Cerebellar cortex (tissue), 1 donor: ENCODE measurements at places on chromosomes 6 and 20.

GRCh38 chr6:104984831-104985230, 27.9 kb downstream of the LIN28B start:
- no peak for DNase-seq

DNA sequence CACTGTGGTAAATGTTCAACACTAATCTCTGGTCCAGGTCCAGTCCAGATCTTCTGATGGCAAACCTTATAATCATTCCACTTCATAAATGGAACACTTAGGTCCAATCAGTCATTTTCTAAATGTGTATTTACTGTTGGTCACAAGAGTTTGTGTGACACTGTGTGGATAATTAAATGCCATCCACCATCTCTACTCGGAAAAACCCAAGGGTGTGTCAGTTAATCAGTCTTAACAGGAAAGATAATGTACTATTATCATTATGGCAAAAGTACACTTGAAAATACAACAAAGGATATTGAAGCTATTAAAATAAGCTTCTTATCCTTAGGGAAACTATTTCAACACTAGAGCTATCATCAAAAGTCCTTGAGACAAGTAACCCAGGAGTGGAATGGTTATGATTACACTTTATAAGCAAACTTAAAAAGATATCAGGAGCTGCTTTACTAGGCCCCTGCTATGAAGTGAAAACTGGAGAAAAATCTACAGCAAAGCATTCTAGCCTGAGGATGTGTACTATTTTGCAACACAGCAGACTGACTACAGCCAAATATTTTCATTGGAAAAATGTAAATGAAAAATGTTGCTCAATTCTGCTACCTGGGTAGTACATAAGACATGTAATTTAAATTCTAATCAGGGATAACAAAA, 227.9 kb downstream of the LAMA2 start:
- DNase-seq, result no peak

GRCh38 chr6:132481189-132481588, 31.7 kb downstream of the STX7 start:
- no peak for DNase-seq

DNA sequence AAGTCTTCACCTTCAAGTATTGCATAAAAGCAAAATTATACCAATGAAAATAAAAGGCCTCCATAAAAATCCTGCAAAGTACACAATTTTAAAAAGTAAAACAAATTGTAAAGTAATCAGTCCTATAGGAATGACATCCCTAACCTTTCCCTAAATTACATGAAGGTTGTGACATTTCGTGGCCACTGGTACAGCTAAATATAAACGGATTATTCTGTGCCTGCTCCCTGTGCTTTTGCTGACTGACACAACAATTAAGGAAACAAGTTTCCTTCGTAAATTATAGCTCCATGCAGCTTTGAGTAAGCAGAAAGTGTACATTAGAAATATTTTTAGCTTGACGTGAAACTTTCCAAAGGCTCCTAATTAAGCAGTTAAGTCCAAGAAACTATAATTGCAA, 222.8 kb downstream of the KCNQ5 start:
- no peak for DNase-seq

- DNase-seq, result no peak
Measured at GRCh38 chr6:2857580-2858337, 16.1 kb upstream of the SERPINB1 start.

- DNase-seq, result no peak
Measured at GRCh38 chr6:131640100-131640499, 3.0 kb downstream of the ENPP3 start.

GRCh38 chr6:23728707-23729106, 397.3 kb upstream of the NRSN1 start:
- DNase-seq, result no peak

- no peak for DNase-seq
Measured at GRCh38 chr6:125285936-125286335, 15.8 kb downstream of the HDDC2 start.

- no peak for DNase-seq
Measured at GRCh38 chr6:83556871-83557270, 44.5 kb downstream of the PRSS35 start.

- DNase-seq, result no peak
Measured at GRCh38 chr6:150806790-150807189, 58.7 kb upstream of the MTHFD1L start.

DNA sequence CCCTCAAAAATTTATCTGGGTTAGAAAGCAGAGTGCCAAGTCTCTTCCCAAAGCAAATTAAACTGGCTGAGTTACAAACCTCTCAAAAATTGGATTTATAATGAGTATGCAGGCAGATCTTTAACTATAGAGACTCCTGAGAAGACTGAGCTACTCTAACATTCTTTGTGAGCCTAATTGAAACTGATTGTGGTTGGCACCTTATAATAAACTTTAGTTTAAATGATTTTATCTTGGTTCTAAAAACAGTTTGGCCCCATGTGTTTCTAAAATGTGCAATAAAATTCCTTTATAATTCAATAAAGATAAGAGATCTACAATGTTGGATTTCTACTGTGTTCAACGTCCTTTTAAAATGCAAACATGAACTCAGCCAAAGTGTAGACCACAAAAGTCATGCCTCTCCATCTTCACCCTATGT, 480.2 kb upstream of the RNF217 start:
- no peak for DNase-seq

DNA sequence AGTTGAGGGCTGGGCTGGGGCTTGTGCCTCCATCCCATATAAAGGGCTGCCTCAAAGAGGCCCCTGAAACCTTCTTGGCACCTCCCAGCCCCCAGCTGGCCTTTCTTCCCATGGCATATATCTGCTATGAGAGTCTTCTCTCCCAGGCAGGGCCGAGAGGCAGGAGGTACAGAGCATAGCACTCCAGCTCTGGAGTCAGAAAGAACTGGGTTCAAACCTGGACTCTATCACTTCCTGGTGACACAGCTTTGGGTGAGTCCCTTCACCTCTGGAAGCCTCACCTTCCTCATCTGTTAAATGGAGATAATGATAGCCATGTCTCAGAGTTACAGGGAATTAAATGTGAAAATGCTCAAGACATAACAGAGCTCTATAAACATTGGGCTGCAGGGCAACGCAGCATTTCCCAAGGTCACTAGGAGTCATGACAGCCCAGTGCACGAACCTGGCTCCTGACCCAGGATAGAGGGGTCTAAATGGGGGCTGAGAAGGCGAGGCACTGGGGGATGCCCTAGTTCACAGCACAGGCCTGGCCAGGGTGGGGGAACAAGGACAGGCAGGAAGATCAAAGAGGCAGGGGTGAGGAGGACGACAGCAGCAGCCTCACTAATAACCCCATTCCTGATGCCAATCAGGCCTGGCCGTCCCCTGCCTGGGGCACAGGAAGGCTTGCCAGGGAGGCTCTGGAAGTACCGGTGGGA, 1.9 kb downstream of the FAM83C start:
- no peak for DNase-seq

- peak; percentile 37 for DNase-seq
Measured at GRCh38 chr6:113894712-113895674, 37.8 kb downstream of the MARCKS start.

GRCh38 chr20:15155848-15156401, 818.5 kb upstream of the FLRT3 start:
- DNase-seq, result no peak

DNA sequence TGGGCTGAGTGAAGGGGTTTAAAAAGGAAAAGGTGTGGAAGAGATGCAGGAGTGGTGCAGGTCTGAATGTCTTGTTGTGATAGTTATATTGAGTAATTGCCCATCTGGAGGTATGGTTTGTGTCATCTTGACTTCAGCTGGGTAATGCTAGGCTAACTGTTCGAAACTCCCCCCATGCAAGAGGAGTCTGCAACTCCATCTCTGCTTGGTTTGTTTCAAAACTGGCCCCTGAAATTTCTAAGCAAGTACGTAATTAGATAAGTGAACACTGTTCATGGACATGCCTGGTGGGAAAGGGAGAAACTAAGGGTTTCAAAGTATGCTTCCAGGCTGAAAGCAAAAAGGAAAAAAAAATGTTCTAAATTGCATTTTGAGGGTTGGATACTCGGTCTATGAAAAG, 17.1 kb downstream of the TTK start:
- DNase-seq, result no peak

- DNase-seq, result no peak
Measured at GRCh38 chr6:17828149-17828548, 121.4 kb upstream of the NUP153 start.

- DNase-seq, result no peak
Measured at GRCh38 chr6:167094820-167095637, 27.9 kb upstream of the CCR6 start.

DNA sequence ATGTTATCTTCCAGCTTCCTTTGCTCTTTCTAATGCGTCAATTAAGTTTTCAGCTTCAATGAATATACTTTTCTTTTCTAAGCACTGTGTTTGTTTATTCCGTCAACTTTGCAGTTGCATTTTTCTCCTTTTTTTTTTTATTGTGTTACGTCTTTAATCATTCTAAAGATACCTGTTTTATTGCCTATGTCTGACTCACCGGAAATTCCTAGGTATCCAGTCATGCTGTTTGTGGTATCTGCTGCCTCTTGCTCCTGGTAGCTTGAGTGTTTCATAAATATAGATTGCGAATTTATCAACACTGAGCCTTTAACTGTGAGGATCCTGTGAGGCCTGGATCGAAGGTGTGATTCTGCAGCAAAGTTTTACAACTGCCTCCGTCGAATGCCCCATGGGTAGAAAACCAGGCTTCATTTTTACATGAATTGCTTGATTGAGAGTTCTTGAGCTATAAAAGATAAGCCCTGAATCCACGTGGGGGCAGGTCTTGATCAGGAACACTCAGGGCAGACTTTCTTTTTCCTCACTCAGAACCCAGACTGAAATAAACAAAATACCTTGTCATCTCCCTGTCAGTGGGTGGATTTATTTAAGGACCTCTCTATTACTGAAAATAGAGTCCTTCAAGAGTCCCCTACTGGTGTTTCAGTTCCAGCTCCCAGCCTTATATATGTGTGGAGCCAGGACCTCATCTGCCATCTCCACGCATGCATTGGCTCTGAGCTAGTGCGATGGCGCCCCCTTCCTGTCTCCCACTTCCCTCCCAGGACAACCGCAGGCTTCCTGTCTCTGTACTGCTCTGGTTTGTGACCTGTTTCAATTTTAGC, 60.1 kb upstream of the LRRC1 start:
- peak; percentile 30 for DNase-seq

DNA sequence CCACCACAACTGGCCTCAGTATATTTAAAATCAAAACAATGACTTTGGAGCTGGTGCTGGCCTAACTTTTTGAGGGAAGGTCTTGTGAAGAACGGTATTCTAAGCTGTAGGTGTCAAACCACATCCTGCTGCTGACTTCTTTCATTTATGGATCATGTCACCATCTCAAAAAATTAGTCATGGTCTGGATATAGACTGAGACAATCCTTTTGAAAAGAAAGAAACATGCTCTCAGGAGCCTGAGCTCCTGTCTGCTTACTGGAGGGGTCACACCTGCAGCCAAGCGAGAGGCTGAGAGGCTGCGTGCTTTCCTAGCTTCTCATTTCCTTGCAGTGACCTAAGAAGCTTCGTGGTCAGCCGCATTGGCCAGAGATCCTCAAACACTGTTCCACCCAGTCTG, 55.2 kb downstream of the TIAM2 start:
- DNase-seq, result no peak

DNA sequence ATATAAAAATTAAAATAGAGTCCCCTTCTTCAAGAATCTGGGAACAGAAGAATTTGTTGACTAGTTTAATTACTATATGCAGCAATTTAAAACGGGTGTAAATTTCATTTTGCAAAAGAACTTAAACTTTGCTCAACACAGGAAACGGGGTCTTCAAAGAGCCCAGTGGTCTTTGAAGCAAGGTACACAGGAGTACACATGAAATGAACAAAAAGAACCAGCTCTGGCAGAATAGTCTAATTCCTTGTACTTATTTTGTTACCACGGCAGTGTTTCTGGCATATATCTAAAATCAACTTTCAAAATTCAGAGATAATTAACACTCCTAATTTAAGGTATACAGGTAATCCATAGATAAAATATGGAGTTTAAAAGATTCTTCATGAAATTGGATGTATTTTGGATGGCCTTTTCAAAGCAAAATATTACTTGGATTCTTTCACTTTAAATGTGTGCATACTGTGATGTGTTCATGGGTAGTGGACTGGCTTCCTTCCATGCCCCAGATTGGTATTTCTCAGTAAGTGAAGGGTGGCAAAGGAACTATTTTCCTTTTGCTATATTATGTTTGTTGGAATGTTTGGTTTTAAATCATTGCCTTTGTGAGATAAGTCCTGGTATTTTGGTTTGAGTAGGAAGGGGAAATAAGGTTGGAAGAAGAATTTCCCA, 96.8 kb upstream of the THEMIS start:
- DNase-seq, result no peak

- no peak for DNase-seq
Measured at GRCh38 chr20:64083804-64084684, at the start of gene LKAAEAR1. TSS of gene LKAAEAR1 (minus strand) at chr20:64084398. CDS start at chr20:64084219, 179 bp downstream.

DNA sequence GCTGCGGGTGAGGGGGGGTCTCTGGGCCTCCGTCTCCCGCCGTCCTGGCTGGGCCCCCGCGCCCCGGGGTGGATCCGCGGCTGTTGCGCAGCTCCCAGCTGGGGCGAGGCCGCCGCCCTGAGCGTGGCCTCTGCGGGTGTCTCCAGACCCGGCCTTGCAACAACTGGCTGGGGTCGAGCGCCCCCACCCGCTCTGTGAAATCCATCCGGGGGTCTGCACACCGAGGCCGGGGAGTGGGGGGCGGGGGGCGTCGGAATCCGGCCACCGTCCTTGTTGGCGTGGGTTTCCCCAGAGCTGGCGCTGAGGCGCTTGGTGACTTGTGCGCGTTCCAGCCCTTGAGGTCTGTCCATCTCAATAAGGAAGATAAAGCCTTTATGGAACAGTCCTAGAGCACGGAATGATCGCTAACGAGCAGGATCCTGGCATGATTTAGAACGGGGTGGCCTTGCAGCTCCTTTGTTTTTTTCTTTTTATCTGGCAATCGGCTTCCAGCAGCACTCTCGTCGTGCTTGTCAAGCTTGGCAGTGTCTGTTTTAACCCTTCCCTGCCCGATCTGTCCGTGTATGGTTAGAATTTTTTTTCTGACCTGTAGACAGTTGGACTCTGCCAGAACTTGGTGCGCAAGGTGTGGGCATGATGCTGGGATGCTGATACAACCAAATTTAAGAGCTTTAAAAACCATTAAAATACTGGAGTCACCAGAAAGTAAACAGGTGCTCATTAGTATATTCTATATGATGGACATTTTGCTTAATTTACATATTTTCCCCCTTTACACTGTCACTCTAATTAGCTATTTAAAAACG, 675 bp downstream of the DSTN start:
- DNase-seq, result peak; percentile 72

DNA sequence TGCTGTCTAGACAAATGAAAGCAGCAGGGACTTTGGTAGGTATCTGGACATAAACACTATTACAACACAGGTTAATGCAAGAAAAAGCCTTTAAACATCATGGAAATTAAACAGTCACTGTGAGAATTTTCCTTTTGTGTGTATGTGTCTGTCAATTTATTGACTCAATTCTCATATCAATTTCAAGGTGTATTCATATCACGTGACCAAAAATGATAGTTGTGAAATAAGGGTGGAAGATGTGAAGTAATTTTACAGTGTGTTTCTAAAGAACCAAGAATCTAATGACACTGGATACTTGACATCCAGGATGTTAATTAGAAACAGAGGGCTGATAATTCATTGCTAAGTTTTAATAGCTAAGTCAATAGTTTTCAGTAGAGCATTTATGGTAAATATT, 244.0 kb downstream of the TMEM242 start:
- DNase-seq, result no peak

GRCh38 chr6:26611599-26611998, 14.8 kb downstream of the ABT1 start:
- no peak for DNase-seq

GRCh38 chr6:153096031-153096430, 35.1 kb downstream of the RGS17 start:
- no peak for DNase-seq
